CD4-positive, alpha-beta T cell treated with Interleukin-15 for 4 hours (primary cell): ENCODE measurements at places on chromosomes 5 and 9.

DNA sequence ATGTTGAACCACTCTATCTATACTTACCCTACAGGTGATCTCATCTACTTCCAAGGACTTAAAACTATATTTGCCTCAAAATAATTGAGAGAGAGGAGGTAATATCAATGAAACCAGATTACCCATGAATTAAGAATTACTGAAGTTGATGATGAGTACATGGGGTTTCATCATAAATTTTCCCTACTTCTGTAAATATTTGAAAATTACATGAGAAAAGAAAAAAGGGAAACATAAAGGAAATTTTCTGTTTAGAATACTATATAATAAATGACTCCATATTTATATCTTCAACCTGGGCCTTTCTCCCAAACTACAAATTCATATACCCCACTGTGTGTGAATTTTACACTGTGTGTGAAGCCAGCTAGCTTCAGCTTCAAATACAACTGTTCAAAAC is 2.6 kb downstream of the TSTD2 start:
- no peak for DNase-seq

DNA sequence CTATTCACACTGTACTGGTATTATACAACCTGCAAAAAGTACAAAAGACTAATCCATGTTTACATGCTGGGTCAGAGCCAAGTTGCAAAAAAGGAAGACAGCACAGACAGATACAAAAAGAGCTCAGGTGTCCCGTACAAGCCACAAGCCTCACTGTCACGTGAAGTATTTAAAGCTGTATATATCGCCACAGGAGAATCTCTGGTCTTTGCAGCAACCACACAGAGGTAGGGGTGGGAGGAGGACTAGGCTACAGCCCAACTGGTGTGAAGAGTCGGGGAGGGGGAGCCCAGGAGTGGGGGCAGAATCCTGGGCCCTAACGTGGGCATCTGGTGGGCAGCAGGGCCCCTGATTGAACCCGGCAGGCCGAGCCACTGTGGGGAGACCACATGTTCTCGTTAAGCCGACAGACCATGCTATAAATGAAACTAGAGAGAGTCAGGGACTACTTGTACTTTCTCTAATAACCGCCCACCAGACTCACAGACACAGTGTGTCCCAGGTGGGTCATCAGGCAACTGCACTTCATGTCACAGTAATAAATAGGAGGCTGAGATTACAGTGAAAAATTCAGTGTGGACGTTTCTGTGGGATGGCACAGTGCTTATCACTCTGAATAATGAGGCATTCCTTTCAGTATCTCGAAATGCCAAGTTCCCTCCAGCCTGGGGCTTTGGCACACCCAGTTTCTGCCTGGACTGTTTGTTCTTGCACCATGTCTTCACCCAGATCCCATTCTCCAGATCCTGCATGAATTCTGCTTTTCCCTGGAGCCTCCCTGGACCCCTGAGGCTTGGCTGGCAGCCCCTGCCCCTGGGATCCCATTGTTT is 79.3 kb upstream of the SH3PXD2B start:
- DNase-seq, result no peak

- no peak for DNase-seq
Measured at GRCh38 chr9:34540827-34541226, 18.0 kb upstream of the ENHO start.

GRCh38 chr9:136525207-136525606 is 20.6 kb downstream of the NOTCH1 start:
- no peak for DNase-seq

DNA sequence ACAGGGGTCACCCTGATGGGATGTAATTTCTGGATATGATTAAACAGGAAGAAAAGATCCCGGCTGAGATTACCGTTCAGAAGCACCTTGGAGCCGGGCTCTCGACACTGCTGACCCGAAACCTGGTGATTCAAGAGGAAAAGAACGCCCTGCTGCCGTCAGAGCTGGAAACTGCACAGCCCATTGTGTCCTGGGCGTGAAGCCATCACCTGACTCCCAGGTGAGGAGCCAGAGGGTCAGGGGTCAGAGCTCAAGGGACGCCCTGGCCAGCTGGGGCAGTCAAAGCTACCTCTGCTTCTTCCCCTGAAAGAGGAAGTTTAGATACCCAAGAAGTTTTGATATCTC is 17.8 kb upstream of the SLC12A7 start:
- DNase-seq, result no peak

- DNase-seq, result no peak
Measured at GRCh38 chr5:123835421-123835820, 323.4 kb downstream of the CSNK1G3 start.

GRCh38 chr5:23268136-23268535 is 239.3 kb upstream of the PRDM9 start:
- DNase-seq, result no peak

DNA sequence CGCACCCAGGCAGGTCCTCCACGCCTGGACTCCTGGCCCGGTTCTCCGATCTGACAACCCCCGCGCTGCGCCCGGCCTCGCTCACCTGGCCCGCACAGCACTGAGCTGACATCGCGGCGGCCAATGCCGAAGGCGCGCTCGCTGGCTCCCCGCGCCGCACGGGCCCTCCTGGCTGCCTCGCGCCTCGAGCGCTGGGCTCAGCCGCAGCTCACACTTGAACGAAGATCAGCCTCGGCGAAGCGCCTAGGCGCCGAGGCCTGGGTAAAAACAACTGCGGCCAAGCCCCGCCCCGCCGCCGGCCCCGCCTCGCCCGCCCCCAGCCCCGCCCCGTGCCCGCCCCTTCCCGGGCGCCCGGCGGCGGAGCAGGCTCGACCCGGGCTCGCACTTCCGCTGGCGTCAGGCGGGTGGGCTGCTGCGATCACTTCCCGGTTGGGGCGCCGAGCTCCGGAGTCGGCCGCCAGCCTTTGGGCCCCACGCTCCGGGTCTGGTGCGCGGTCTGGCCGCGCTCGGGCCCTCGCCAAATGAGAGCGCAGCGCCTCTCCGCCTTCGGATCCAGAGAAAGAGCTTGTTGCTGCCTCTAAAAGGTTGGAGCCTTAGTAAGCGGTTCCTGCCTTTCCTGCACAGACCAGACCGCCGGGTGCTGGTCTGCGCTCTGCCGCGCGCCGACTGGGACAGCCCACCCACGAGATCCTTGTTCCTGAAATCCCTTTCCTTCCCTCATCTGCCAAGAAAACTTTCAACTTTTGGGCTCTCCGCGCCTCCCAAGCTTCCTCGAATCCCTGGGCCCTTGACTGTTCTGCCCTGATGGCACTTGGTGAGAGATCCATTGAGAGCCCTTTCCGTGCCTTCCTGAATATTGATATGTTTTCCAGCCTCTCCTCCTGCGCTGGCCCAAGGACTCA is at the start of gene SERINC5:
TSS of gene SERINC5 (minus strand) at position 238 of the 902 bp plus-strand sequence. CDS start at position 112, 126 bp downstream.
- peak; percentile 84 for DNase-seq

- DNase-seq, result no peak
Measured at GRCh38 chr5:128304791-128305190, 221.2 kb downstream of the SLC12A2 start.
